Activated CD4-positive, alpha-beta T cell treated with anti-CD3 and anti-CD28 coated beads, Interleukin-2, amount 50 U/mL, for 1 hour (primary cell): ENCODE measurements at places on chromosomes 2 and 18.

DNA sequence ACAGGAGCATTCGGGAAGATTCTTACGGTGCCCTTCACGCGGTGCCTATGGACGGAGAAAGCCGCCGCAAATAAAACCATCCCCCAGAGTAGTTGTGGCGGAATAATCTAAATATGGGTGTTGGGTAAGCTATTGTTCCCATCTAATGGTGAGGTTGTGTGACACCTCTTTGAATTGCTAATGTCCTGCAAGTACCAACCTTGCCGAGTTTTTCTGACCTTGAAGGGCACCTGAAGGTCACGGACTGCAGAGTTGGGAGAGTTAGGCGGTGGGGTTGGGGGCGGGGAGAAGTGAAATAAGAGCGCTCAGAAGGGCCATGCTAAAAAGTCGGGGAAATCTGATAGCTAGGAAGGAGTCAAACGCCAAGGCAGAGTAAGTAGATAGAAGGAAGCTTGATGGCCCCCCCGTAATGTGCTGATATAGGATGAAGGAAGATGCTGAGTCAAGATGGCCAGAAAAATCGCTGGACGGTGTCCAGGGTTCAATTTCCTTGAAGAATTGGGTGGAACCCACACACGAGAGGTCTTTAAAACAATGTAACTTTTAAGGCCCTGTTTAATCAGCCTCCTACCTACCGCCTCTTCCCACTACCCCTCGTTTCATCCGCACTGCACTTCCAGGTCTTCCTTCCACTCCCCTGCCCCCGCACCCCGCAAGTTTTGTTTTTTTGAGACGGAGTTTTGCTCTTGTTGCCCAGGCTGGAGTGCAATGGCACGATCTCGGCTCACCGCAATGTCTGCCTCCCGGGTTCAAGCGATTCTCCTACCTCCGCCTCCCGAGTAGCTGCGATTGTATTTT, 600 bp downstream of the KATNAL2 start:
- no peak for DNase-seq

DNA sequence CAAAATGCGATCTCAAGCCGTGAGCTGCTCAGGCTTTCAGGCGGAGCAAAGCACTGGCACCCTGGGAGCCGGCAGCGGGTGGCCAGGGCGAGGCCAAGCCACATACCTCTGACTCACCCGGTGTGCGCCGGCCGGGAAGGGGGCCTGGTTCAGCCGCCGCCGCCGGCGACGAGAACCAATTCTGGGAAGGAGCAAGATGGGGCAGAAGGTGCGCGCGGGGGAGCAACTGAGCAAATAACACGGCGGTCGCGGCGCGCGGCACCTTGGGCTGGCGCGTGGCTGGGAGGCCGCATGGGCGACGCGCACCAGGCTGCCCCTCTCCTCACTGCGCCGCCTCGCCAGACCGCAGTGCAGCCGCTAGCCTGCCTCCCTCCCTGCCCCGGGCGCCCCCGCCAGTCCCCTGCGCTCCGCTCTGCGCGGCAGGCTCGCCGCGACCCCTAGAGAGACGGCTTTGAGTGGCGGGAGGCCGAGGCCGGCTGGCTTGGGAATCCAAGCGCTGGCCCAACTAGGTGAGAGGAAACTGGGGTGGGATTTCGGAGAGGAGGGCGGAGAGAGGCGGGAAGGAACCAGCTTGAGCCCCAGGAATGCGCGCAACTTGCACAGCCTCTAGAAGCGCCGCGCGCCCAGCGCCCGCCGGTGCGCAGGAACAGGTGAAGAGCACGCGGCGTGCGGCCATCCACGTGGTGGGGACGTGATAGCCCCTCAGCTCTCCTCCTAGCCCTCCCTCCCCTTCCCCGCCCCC, 3.2 kb downstream of the NRP2 start:
- no peak for DNase-seq

- DNase-seq, result no peak
These were observed 30.0 kb upstream of the MBP start for GRCh38 chr18:77162580-77162979.

DNA sequence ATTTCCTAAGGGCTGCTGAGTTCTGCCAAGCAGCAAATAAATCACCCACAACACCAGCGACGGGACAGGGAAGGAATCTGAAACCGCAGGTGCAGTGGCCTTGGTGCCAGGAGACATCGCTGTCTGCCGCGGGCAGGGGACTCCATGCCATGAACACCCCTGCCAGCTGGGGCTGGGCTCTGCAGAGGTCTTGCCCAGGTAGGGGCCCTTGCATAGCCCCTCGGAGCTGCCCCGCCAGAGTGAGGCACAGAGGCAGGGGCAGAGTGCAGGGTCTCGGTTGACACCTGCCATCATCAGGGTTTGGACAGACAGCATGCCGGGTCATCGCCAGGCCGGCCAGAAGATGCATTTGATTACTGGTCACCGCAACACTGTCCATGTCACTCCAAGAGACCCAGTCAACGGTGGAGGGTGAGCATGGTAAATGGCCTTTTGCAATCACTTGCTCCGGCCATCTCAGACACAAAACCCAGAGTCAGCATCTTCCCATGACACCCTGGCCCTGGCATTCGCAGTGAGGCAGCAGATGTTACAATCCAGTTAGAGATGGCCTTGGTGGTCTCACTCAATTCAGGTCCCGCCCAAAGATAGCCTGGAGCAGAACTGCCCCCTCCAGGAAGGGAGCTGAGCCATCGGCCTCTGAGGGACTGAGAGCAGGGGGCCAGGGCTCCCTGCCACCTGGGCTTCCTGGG, 255.4 kb downstream of the NDUFA10 start:
- DNase-seq, result no peak

DNA sequence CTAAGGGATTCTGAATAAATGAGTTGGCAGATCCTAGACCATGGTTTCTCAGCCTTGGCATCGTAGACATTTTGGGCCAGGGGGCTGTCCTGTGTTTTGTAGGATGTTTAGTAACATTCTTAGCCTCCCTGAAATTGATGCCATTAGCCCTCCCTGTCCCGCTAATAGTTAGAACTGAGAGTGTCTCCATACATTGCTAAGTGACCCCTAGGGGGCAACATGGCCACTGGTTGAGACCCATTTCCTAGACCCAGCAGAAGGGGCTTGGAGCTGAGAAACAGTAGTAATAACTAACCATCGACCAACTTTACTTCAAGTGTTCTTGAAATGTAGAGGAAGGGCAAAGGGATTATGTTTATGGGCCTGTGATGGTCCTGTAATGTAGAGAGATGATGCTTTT, 40.8 kb downstream of the KCMF1 start:
- DNase-seq, result no peak

DNA sequence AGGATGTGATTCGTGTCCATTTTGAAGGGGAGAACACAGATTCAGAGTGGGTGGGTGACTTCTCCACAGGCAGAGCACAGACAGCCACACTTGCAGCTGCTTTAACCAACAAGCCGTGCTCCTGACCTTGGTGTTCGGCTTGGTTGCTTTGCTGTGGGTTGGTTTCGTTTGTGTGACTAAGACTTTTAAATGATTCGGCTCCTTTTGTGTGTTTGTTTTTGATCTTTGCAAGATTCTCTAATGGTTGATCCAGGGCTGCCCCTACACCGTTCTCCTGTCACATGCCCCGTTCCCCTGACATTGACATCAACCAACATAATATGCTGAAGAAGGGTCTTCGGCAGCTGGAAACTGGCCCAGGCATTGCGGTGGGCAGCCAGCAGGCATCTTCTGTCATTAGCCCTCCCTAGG, 95.9 kb upstream of the MBOAT2 start:
- DNase-seq, result no peak

GRCh38 chr18:42052122-42052708, 97.2 kb downstream of the PIK3C3 start:
- DNase-seq, result no peak

DNA sequence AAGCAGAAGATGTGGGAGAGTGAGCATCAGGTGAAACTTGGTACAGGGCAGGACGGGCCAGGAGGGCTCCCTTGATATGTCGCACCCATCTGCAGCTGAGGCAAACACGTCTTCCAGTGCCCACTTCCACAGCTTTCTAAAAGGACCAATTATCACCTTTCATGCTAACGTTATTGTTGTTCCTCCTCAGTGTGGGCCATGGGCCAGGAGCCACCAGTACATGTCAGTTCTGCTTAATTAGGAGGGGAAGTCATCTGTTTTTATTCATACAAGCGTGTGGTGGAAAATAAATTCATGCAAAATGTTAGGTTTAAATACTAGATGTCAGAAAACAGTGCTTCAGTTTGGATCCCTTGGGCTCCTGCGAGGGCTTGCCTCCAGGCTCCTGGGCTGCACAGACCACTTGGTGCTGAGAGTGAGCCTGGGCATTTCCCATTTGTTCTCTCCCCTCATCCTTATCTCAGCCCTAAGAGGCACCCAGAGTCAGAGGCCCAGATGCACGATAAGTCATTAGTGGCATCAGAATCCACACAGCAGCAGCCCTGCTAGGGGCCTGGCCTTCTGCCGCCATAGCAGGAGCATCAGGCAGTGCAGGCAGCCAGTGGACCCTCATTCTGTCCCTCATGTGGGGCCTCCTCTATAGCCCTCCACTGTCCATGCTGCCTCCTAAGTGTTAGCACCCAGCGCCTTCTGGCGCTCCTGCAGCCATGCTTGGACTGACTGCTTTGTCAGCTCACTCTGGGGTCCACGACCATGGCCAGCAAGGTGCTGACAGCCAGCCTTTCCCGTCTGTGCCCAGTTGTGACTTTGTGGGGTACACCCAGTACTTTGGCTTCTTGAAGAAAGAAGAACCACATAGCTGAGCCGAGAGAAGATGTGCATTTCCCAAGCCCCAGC, 539.8 kb upstream of the RAB6C start:
- DNase-seq, result no peak

DNA sequence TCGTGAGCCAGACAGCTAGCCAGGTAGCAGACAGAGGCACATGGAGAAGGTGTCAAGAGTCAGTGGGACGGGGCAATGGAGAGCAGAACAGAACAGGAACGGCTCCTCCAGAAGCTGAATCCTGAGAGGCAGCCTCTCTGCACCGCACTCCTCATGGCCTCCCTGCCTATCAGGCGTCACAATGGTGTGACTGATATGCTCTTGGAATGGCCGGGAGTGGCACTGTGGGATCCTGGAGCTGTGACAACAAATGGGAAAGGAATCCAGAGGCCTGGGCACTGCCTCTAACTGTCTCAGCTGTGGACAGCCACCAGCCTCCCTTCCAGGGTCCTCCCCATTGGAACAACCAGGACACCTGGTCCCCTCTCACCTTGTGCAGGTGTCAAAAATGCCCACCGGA, 89.1 kb upstream of the ID2 start:
- no peak for DNase-seq

DNA sequence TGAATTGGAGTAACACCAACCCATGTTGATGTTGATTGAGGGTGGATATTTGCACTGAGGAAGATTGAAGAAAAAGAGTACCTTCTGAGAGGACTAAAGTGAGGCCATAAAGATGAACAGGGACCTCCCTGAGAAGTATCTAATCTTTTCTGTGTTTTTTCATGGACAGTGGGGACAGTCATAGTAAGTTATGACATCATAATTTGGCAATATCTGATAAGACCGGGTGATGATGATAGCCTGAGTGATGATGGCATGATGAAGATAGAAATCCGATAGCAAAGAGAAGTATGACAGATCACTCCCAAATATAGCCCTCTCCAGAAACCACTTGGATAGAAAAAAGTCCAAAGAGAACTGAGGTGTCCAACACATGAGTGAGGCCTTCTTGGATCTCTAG, 2.2 kb upstream of the ATP5MC3 start:
- DNase-seq, result no peak

DNA sequence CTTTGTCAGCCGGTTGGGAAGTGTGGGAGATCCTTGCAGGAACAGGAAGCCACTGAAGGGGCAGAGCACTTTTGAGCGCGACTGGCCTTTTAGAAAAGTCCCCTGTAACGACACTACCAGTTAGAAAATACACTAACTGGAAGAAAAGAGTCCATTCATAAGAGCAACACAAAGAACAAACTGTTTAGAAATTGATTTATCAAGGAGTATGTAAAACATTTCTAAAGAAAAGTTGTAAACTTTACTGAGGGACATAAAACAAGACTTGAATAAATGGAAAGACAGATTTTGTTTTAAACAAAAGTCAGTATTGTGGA, 29.8 kb upstream of the POMC start:
- no peak for DNase-seq

- no peak for DNase-seq
These were observed 110.9 kb downstream of the PID1 start for GRCh38 chr2:229160180-229160579.

DNA sequence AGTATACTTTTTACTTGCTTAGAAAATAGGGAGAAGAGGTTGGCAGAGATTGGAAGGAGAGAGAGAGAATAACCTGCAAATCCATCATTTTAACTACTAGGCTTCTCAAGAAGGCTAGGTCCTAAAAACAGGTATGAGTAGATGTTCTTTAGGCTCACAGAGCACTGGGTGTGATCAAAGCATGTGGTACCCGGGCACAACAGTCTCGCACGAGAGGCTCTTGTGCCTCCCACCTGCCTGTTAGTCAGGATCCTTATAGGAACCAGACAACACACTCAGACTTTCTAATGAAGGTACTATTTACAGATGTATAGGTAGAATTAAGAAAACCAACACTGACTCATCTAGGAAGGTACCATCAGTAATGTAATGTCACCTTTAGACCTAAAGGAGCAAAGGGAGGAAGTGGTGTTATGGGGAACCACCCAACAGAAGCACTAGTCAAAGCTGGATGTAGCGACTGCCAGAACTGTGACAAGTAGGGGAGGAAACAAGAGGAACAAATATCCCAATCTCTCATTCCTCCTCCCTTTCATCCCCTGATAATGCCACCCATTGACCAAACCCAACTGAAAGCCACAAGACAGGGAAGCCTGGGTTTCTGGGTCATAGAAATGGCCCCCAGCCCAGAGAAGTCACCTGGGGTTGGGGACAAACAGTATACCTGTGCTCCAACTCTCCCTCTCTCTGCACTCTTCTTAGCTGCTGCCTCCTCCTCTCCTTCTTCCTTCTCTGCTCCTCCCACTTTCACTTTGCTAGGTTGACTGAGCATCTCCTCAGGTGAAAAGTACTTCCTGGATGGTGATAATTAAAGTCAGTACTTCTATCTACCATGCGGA, 16.0 kb upstream of the MARCHF4 start:
- no peak for DNase-seq

DNA sequence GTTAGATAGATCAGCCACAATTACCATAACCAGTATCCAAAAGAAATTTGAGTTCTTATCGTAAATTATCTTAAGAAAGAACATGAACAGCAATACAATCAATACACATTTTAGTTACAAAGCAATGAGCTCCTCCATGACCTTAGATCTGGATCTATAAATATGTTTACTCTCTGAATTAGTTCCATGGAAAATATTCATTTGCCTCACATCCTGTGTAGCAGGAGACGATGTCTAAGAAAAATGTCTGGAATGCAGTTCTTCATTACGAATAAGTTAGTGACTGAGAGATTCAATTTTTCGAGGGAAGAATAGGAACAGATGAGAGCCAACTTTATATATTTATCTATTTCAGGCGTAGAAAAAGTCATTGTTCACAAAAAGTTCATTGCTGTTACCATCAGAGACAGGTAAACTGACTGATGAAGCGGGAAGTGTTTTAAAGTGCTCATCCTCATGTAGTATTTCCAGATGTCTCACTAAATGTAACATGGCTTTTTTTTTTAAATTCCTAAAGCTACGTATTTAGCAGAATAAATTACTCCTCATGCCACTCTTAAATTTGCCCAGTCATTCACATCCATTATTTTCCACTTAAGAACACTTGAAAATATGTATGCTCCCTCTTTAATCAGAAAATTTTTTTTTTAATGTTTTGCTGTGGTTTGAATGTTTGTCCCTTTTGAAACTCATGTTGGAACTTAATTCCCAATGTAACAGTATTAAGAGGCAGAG, 106.5 kb upstream of the SCN1A start:
- DNase-seq, result no peak

- DNase-seq, result no peak
These were observed 60.1 kb upstream of the TNFRSF11A start for GRCh38 chr18:62264984-62265383.
